ENCODE measurements at places on chromosomes 11 and 22.

DNA sequence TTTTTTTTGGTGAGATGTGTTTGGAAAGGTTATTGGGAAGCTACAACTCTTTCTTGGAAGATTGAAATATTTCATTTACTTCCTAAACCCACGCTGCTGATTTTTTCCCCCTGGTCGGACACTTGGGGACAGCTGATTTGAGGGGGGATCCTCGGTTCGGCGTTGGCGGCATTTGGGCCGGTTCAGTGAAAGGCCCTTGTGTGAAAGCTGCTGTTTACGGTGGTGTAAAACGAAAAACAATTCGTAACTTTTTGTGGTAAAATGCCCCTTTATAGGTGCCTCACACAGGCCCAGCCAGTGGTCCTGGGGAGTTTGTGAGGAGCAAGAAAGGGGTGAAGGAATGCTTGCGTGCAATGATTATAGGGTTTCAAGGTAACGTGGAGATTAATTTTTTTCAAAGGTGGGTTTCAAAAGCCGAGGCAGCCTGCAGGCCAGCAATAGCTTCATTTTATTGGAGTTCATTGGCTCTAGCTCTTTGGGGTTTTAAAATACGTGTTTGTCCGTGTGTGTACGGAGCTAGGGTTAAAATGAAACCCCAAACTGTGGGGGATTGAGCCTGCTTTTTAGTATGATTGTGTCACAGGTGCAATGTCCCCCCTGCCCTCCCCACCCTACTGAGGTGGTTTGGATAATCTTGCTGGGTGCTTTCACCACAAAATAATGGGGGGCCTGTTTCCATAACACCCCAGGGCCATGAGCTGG lies 77.2 kb upstream of the PPARA start:
- no peak for DNase-seq

- DNase-seq: no peak
Measured at GRCh38 chr22:42418811-42419242, 13.4 kb downstream of the NFAM1 start.

GRCh38 chr11:131909426-131910177 lies 539.2 kb downstream of the NTM start:
- no peak for DNase-seq

GRCh38 chr11:61626580-61627380 lies 45.9 kb upstream of the SYT7 start:
- no peak for DNase-seq

DNA sequence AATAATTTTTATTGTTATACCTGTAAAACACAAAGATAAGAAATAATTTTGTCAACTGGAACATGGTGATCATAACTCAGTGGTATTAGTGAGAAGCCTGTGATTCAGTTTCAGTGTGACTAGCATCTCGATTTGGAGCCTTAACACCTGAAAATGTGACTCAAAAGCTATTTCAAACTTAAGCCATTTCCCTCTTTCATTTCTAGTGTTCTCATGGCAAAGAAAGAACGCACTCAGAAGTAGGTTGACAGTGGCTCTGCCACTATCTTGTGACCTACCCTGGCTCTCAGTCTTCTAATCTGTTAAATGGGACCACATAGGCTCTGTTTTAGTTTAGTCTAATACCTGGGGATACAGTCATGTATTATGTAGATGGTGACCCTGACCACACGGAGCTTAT lies 62.7 kb downstream of the ISX start:
- DNase-seq: no peak

DNA sequence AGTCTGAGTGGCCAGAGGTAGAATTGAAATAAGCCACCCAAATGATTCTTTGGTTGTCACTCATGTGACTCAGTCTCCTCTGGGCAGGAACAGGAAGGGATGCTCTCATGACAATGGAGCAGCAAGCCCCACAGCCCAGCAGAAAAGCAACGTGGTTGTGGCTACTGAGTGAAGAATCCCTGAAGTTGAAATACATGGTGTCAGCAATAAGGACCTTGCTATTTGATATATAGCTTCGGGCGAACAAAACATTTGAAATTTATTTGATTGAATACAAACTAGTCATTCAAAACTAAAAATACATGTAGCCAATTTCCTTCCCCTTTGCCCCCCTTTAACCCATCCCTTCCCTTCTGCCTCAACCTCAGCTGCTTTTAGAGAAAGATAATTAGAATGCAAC lies 14.5 kb upstream of the DTX4 start:
- no peak for DNase-seq

DNA sequence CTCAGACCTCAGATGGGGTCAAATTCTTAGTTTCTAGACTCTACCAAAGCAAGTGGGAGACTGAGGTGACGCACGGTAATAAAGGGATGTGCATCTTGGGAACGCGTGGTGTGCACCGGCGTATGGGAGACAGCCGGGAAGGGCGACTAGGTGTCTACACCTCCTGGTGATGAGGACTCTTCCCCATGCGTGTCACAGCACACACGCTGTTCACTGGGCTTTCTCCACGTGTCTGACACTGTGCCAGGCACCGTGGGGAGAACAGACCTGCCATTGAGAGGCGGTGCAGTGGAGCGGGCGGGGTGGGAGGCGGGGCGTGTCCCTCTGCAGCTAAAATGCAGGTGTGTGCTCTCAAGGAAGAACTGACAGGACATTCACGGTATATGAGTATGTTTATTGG lies 5.3 kb downstream of the FXYD6 start:
- DNase-seq: no peak

- DNase-seq: no peak
Measured at GRCh38 chr22:39938509-39939111, 21.6 kb upstream of the TMA7B start.

DNA sequence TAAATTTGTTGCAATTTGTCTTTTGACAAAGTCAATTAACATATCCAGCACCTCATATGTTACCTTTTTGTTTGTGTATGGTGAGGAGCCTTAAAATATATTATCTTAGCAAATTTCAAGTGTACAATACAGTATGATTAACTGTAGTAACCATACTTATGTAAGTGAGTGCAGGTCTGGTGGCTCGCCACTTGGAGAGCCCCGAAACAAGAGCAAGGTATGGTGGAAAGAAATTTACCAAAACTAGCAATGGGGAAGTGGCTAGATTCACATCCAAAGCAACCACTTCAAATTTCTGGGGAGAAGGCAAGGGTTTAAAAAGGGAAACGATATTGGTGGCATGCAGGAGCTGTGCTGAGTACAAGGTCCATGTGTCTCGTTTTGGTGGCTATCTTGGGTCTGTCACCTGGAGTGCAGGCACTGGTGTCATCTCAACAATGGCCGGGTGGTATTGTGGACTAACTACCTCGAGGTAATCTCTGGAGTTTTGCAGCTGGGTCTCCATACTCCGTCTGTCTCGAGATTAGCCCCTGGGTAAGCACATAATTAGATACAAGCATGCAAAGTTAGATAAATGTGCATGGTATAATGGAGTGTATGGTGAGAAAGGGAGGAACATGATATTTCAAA lies 8.2 kb upstream of the FNBP4 start:
- DNase-seq: no peak

DNA sequence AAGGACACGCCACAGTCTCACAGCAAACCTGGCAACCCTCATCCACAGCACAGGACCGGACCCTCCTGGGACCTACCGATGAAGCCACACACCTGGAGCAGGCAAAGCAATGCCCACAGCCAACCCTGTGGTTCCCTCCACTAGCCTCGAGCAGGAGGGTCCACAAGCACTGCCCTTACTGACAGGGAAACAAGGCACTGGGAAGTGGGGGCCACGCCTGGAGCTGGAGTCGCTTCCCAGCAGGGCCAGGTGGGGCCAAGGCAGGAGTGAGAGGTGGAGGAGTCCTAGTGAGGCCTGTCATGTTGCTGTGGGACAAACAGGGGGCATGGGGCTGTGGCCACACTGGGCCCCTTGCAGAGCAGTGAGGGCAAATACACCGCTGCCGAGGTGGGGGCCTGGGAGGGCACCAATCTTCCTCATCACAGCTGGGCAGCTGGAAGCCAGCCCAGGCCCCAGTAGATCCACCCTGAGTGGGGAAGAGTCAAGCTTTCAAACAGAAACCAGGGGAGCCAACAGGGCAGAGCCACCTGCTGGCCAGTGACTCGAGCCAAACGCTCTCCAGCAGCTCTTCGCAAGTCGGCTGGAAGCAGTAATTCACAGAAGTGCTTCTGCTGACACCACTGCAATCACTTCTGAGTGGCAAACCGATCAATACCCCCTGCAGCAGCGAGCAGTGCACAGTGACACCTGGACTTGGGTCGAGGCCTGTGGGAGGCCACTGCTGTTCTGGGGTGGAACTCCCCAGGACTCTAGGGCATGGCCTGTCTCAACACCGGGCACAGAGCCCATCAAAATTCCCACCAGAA lies 13.7 kb downstream of the SULT4A1 start:
- no peak for DNase-seq

DNA sequence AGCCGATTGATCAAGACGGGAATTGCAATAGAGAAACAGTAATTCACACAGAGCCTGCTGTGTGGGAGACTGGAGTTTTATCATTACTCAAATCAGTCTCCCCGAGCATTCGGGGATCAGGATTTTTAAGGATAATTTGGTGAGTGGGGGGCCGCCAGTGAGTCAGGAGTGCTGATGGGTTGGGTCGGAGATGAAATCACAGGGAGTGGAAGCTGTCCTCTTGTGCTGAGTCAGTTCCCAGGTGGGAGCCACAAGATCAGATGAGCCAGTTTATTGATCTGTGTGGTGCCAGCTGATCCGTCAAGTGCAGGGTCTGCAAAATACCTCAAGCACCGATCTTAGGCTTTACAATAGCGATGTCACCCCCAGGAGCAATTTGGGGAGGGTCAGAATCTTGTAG lies 15.5 kb downstream of the MTFP1 start:
- no peak for DNase-seq

DNA sequence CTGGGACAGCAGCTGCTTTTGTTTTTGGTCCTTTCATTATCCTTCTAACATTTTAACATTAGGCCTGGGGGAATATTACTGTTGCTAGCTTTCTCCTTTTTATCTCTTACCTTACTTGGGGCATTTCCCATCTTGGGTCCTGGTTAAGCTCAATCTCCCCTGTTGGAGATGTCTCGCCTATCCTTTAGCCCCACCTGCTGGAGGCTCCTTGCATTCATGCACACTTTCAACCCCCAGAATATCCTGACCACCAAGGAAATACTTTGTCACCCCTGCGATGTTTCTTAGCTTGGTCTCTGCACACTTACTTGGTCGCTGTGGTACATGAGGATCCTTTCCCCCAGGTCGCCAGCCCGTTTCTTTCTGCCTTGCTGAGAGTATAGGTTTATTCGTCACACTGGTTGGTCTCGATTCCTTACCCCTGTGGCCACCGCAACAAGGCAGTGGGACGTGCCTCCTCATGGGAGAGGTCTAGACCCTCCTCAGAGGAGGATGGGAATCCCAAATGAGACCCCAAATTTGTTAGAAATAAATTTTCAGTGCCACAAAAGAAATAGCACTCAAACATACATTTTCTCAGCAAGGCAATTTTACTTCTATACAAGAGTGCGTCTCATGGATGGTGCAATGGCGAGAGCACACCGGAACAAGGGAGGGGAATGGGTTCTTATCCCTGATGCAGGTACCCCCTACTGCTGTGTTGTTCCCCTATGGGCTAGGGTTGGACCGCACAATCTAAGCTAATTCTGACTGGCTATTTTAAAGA lies 5.4 kb upstream of the TXN2 start:
- DNase-seq: no peak

GRCh38 chr11:44797886-44798606 lies 71.3 kb downstream of the TSPAN18 start:
- no peak for DNase-seq

- no peak for DNase-seq
Measured at GRCh38 chr11:5042091-5042490, 4.2 kb upstream of the OR52J3 start.

GRCh38 chr11:3958281-3958680 lies 102.8 kb downstream of the STIM1 start:
- no peak for DNase-seq

DNA sequence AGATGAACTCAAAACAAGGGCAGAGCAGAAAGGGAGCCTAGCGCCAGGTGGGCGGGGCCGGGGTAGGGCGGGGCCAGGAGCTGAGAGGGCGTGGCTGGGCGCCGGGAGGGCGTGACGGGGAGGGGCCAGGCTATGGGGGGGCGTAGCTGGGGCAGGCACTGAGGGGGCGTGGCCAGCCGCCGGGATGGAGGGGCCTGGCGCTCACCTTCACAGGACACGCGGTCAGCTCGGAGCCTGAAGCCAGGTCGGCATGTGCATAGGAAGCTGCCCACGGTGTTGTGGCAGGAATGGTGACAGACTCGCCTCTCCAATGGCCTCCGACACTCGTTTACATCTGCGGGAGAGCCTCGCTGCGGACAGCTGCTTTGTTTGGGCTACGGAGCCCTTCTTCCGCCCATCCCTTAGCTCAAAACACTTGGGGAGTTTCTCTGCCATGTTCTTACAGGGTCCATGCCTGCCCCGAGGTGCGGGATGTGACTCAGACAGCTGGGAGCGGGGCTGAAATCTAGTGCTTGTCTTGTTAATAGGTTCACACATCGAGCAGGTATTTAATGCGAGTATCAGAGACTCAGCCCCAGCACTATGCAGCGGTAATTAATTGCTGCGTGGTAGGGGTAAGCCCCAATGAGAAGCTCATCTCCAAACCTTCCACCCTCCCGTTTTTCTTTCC lies 13.4 kb downstream of the VWCE start:
- DNase-seq: no peak

DNA sequence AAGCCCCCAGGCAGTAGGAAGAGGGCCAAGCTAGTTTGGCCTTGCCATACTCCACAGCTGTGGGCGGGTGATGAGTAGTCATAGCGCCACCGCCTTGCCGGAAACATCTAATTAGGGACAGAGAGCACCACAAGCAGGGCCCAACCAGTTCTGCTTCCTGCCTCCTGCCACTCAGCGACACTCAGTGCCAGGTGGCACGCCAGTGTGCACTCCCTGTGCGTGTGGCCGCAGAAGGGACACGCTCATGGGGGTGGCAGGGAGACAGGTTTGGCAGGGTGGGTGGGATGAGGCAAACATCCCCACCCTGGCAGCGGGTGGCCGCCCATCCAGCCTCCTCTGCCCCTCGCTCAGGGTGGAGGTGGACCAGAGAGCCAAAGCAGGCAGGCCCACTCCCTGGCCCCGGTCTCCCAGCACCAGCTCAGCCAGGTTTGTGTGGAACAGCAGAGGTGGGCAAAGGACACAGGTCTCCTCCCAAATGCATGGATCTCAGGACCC lies 4.9 kb downstream of the OVOL1 start:
- no peak for DNase-seq

DNA sequence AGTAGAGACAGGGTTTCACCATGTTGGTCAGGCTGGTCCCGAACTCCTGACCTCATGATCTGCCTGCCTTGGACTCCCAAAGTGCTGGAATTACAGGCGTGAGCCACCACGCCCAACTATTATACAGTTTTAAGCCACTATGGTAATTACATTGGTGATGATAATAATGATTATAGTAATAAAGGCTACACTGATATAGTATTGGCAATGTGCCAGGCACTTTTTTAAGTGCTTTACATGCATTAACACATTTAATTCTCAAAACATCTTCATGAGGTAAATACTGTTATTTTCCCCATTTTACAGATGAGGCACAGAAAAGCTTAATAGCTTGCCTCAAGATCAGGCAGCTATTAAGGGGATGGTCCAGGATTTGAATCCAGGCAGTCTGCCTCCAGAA lies 222.5 kb downstream of the SOX6 start:
- no peak for DNase-seq

- DNase-seq: no peak
Measured at GRCh38 chr11:100445231-100445735, 241.8 kb upstream of the ARHGAP42 start.

Measured in thoracic aorta (tissue), 2 donors.